Spinal cord (tissue), 10 donors: ENCODE measurements at places on chromosomes 1 and 21. TPM values are rescaled to one million over a fixed set of nuclear protein-coding genes. Genes with fewer than 3 reads are reported as not detected.

The MEX3A gene
- 12.3 TPM for total RNA-seq

The DEPDC1 gene
- 5.4 TPM for total RNA-seq

The LCE3B gene
- total RNA-seq = not detected

The MROH9 gene
- 0.06 TPM for total RNA-seq

The RNU1-1 gene
- total RNA-seq = 4,182 TPM

The SLX9 gene
- 14.9 TPM for total RNA-seq

The CFHR4 gene
- 0.11 TPM for total RNA-seq

The FBXO2 gene
- total RNA-seq = 19.4 TPM

The GBP3 gene
- total RNA-seq = 5.8 TPM

- DNase-seq = no peak
These were observed 18.0 kb downstream of the PODN start for GRCh38 chr1:53080041-53080440.

- DNase-seq = no peak
These were observed 99.9 kb upstream of the TIAM1 start for GRCh38 chr21:31443736-31444521.

- DNase-seq = no peak
These were observed 121.6 kb upstream of the IRF2BP2 start for GRCh38 chr1:234731569-234732085.

GRCh38 chr1:43402089-43402865 lies 12.6 kb downstream of the SZT2 start:
- DNase-seq = no peak

DNA sequence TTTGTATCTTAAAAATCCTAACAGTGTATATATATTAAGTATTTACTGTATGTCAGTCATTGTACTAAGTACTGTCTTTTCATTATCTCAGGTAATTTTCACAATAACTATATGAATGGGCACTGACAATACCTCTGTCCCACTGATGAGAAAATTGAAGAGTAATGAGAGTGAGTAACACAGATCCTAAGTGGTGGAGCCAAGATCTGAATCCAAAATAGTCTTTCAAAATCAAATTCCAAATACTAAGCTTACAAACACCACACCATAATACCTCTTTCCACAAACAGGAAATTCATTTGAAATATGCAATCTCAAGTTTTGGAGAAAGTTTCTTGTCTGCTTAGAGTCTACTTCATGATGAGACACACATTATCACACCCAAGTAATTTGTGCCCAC lies 105.9 kb upstream of the EDEM3 start:
- DNase-seq = no peak

DNA sequence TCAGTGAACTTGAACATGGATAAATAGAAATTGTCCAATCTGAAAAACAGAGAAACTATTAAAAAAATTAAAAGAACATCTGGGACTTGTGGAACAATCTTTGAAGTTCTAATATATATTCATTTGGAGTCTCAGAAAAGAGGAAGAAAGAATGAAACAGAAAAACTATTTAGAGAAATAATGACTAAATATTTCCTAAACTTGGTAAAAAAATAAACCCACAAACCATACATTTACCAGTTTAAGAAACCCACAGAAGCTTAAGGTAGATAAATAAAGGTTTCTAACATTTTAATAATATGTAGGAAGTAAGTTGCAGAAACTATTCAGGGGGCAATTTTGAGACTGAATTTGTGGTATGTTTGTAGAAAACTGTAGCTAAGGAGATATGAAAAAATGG lies 437.8 kb downstream of the PTBP2 start:
- no peak for DNase-seq

- no peak for DNase-seq
These were observed 74.1 kb downstream of the PRDM2 start for GRCh38 chr1:13774121-13774520.

DNA sequence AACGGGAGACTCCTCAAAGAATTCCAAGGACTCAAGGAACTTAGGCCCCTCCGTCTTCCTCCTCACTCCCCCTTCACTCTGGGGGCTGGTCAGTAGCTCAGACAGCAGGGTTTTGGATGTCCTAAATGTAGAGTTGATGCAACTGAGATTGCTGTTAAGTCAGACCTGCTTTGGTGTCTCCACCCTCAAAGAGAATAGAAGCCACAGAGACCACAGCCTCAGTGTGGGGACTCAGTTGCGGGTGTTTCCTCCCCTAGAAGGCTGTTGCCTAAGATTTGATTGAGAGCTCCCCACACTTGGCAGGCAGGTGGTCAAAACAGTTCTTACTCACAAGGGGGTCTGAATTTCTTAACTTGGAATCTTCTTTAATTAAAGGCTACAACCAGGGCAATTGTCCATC lies 7.6 kb downstream of the MAN1C1 start:
- DNase-seq = no peak

DNA sequence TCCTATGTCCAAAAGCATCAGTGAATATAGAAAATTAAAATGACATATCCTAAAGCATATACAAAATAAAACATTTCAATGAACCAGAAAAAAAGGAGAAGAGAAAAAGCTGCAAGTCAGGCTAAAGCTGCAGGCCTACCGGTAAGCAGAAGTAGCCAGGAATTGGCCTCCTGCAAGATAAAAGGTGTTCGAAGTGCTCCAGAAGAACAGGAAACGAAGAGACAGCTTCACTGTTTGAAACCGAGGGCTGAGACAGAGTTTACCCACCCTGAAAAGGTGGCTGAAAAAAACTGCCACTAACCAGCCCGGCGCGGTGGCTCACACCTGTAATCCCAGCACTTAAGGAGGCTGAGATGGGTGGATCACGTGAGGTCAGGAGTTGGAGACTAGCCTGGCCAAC lies 37.4 kb downstream of the NSL1 start:
- DNase-seq = no peak

DNA sequence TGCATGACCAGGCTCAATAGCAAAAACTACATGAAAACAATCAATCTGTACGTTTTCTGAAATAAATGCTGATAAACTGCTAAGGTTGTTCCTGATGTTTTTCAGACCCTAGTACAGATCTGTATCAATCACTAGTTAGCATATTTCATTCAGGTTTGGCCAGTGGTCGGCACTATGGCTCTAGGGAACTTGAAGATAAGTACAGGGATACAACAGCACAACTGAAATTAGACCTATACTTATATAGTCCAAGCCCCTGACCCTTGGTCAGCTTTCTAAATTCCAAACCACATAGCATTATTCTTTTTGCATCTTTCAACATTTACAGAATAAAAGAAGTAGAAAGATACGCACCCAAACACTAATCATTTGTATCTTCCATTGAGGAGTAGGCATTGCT lies 142.7 kb downstream of the PLPPR4 start:
- DNase-seq = no peak

DNA sequence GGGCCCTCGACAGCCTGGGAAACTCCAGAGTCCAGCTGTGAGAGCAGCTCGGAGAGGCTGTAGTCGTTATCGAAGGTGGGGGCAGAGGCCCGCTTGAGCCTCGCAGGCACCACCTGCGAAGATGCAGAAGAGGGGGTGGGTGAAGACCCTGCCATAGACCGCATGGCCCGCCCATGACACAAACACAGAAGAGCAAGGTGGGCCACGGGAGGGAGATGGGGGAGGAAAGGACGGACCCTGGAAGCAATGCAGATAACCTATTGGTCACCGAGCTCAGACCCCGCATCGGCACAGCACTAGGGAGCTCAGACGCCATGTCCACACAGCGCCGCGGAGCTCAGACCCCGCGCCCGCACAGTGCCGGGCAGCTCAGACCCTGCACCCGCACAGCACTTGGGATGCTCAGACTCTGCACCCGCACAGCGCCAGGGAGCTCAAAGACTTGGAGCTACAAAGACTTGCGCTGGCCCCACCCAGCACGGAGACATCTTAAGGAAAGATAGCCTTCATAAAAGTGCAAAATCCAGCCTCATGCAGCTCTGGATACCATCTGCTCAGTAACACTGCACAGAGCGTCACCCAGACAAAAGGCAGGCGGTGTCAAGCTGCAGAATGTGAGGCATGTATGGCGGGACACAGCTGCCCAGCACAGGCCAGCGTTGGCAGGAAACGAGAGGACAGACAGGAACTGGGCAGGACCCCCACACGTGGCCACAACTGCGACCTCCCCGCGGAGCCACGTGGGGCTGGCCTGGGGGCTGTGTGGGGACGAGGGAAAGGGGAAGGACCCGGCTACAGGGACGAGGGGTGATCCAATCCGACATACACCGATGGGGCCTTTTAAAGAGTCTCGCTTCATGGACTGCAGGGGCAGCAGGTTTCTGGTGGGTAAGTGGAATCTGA lies 22.6 kb downstream of the RIPK4 start:
- no peak for DNase-seq

GRCh38 chr1:55140546-55140983 lies 74.6 kb downstream of the USP24 start:
- peak; percentile 92 for DNase-seq

- no peak for DNase-seq
These were observed 30.7 kb downstream of the CD58 start for GRCh38 chr1:116540088-116540487.

- DNase-seq = peak; percentile 75
These were observed 25.3 kb downstream of the KCND3 start for GRCh38 chr1:111963985-111964738.

DNA sequence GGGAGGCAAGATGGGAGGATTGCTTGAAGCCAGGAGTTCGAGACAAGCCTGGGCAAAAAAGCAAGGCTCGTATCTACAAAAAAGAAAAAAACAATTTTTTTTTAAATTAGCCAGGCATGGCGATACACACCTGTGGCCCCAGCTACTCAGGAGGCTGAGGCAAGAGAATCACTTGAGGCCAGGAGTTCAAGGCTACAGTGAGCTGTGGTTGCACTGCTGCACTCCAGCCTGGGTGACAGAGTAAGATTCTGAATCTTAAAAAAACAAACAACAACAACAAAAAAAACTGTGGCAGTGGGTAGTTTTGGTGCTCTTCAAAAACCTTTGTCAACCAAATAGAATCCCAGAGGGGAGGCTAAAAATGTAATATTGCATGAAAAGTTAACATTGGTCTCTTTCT lies 734 bp downstream of the PTPN22 start:
- no peak for DNase-seq

DNA sequence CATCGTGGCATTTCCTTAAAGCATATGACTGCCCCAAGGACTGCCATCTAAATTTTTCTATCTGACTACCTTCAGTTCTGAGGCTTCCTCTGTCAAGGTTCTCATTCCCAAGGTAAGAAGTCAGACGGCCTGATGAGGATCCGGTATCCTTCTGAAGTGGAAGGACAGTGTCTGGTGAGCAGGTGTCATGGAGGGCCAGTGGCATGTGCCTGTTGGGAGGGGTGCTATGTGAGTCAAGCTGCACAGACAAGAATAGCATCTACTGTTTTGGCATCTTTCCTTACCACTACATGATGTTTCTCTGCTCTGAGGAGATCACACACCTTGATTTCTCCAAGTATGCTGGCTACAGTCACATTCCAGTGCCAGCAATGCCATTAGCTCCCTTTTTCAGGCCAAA lies 99.6 kb upstream of the RGS1 start:
- DNase-seq = no peak

GRCh38 chr1:91499904-91500755 lies 521 bp upstream of the CDC7 start:
- DNase-seq = no peak

- no peak for DNase-seq
These were observed 424.4 kb downstream of the NPHP4 start for GRCh38 chr1:5567839-5568238.

DNA sequence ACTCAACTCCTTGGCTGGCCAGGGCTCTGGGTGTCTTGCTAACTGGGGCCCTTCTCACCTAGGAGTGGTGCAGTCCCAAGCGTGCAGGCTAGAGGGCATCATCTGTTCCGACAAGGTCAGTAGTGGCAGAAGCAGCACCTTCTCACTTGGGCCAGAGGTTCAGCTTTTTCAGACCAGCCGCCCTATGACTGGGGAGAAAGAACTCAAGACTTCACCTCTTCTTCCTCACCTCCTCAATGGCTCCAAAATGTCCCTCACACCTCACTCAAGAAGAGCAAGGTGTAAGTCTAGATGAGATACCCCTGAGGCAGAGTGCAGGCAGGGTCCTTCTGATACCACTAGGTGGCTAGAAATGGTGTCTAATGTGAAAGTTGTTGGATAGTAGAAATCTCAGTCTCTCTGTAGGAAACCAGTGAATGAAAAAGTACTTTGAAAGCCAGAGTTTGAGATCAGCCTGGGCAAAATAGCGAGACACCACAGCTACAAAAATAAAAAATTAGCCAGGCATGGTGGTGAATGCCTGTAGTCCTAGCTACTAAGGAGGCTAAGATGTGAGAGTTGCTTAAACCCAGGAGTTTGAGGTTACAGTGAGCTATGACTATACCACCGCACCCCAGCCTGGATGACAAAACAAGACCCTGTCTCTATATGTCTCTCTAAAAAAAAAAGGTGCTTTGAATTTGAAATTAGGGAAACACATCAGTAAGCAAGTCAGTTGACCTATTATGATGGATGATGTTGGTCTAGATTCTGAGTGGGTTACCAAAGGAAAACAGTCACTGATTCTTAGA lies 8.6 kb upstream of the IL20 start:
- DNase-seq = no peak

DNA sequence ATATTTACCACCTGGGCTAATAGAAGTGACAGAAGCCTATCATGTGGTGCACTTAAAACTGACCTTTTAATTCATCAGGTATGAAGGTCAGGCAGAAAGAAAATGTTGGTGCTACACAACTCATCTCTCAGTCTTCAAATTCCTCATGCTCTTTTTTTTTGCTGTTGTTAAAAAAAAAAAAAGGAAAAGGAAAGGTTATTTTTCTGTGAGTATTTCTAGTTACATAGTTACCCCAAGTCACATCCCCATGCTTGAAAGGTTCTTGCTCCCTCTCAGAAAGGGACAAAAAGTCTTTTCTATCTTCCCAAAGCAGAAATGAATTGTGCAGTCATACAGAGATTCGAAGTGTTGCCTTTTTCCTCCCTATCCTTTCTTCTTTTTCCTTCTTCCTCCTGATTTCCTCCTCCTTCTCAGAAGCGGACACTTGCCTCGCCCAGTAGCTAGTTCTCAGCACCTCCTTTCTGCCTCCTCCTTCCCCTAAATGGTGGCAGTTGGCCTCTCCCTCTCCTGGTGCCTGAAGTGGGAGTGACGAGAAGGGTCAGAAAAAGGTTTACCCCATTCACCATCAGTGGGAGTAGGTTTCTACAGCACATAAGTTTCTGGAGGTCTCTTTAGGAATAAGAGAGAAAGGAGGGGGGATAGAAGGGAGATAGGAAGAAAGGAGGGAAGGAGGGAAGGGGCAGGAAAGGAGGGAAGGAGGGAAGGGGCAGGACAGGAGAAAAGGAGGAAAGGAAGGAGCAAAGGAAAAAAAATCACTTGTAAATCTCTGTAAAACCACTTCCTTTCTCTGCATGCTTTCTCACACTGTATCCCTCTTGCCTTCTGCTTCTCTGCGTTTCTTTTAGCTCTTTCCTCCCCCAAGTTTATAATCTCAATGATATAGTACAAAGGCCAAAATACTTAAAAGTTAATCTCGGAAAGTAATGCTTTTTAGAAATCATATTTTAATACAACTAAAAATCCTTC lies 20.4 kb upstream of the C1orf105 start:
- no peak for DNase-seq

DNA sequence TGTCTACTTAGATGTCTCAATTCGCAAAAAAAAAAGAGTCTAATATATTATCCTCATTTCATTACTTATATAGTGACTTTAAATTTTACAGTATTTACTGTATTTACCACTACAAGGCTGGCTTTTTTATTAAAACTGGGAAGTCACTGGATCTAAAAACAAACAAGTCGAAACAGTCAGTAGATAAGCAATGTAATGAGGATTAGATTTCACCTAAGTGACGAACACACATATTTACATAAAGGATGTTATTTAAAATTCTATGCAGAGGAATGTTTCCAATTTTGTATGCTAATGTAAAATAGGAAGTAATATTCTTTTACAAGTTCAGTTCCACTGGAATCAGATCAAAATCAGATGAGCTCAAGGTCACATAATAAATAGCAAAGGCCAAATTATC lies 28.3 kb downstream of the TTC13 start:
- no peak for DNase-seq
